Thymus (tissue), 14 donors: ENCODE measurements at places on chromosomes 11 and 22. TPM values are rescaled to one million over a fixed set of nuclear protein-coding genes. Genes with fewer than 3 reads are reported as not detected.

OR8B3 gene
- polyA plus RNA-seq = not detected

NLRP6 gene
- 2.2 TPM for polyA plus RNA-seq

KIAA1671 gene
- 8.0 TPM for polyA plus RNA-seq

GAL3ST3 gene
- polyA plus RNA-seq = 0.25 TPM

P2RY2 gene
- 0.75 TPM for polyA plus RNA-seq

MMP3 gene
- 0.48 TPM for polyA plus RNA-seq

DNA sequence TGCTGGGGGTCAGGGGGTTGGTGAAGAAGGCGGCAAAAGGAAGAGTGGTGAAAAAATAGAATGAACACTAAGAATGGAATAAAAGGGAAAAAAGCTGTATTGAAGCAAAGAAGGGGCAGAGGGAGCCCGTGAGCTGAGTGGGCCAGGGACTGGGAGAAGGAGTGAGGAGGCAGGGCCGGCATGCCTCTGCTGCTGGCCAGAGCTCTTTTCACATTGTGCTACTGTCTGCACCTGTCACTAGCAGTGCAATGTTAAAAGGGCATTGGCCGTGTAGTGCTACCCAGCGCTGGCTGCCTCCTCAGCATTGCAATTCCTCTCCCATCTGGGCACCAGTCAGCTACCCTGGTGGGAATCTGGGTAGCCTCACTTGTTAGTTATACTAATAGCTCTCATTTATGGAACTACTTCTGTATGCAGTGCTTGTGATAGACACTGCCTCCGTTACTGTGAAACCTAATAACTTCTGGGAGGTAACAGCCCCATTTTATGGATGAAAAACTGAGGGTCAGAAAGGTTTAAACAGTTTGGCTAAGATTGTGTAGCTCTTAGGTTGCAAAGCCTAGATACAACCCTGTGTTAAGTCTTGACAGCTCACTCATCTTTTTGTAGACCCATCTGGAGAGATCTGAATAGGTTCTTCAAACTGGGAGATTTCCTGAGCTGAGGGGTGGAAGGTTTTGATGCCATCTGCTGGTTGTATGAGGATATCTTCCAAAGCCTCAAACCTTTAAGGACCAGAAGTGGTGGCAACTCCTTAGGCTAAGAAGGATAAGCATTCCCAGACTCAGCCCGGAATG, 8.5 kb downstream of the YPEL4 start:
- DNase-seq = no peak

GRCh38 chr11:911031-911889, 650 bp upstream of the CHID1 start:
- no peak for DNase-seq

DNA sequence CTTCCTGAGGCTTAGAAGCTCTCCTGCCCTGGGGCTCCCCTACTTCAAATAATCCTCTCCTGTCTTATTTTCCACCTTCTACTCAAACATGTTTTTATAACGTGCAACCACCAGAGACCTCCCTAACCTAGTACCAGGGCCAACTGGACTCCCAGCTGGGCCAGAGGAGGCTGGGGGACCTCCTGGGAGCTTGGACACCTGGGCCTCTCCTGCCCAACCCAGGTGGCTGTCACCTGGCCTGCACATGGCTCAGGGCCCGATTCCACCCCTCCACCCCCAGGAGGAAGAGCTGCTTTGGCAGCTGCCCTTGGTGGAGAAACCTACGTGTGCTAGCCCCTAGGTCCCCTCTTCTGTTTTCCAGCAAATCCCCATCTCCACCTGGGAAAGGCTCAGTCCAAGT, 105.2 kb downstream of the ABTB2 start:
- DNase-seq = no peak

GRCh38 chr11:66242095-66242765, 26.2 kb upstream of the RAB1B start:
- peak; percentile 65 for DNase-seq

GRCh38 chr11:77202941-77203900, 75.2 kb downstream of the MYO7A start:
- no peak for DNase-seq

- DNase-seq = no peak
Observed at GRCh38 chr11:70643642-70644041, 245.3 kb downstream of the CTTN start.

DNA sequence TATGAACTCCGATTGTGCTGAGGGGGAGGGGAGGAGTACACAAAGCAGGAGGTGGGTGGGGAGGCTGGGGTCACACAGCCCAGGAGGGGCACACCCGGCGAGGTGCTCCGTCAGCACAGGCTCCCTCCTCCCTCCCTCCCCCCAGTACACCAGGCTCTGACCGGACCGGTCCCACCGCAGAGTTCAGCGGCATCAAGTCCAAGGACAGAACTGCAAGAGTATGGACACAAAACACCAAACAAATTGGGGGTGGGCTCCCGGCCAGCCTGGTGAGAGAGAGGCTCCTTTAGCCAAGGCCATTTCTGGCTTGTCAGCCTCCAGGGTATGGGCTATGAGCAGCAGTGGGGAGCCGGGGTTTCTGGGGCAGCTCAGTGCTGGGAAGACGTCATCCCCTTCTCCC, 68.3 kb downstream of the ST3GAL4 start:
- DNase-seq = no peak

GRCh38 chr22:37640591-37641560, 1.4 kb downstream of the SH3BP1 start:
- no peak for DNase-seq

GRCh38 chr11:2536440-2536989, 91.7 kb downstream of the KCNQ1 start:
- DNase-seq = no peak

- no peak for DNase-seq
Observed at GRCh38 chr11:76648061-76648460, 22.5 kb downstream of the LRRC32 start.

DNA sequence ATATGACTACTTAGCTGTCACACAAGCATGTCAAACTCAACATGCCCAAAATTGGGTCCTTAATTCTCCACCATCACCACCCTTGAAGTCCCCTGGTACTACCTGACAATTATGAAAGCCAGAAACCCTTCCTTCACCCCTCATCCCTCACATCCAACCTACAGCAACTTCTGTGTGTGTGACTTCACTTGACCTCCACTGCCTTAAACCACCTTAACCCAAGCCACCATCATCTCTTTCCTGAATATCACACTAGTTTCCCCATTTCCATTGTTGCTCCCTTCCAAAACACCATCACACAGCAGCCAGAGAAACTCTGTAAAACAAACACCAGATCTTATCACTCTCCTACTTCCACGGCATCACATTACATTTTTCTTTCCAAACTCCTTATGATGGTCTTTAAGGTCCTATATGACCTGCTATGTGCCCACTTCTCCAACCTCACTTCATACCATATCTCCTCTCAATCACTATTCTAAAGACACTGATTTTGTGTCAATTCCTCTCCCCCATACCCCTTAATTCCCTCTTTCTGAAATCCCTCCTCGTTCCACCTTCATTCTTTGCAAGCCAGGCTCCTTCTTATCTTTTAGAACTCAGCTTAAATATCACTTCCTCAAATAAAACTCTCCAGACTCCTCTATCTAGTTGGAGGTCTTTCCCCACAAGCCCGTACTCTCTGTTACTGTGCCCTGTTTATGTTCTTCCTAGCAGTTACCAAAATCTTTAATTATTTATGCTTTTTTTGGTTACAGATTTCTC, 124.9 kb downstream of the RBFOX2 start:
- no peak for DNase-seq

DNA sequence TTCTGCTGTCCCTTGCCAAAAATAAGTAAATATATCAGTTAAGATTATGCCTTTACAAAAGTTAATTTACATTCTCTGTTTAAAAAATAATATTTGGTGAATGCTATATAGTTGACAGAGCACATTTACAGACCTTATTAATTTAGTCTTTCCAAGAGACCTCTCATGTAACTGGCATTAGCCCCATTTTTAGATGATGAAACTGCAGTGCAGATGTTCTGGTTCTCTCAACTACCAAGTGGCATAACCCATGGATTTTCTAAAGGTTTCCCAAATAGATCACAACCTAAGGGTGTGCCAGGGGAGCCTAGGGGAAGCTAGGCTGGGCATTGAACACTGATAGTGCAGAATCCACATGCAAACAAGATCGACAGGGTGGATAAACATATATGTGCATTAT, 88.5 kb downstream of the RNF169 start:
- no peak for DNase-seq

DNA sequence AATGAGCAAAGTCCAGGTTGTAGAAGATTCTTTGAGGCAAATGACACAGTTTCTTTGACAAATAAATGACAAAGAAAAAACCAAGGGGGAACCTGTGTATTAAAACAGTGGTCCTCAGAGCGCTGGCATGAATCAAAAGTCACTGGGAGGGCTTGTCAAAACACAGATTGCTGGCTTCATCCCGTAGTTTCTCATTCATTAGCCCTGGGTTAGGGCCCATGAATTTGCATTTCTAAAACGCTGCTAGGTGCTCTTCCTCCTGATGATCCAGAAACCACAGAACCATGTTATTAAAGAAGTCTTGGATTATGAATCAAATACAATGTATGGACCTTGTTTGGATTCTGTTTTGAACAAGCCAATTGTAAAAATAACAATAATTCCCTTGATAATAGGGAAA, 92.7 kb downstream of the YAP1 start:
- DNase-seq = no peak
